ENCODE measurements at places on chromosomes 16 and 17.
A peak's percentile ranks its signal among the peaks of the same experiment; 100 is the strongest.

DNA sequence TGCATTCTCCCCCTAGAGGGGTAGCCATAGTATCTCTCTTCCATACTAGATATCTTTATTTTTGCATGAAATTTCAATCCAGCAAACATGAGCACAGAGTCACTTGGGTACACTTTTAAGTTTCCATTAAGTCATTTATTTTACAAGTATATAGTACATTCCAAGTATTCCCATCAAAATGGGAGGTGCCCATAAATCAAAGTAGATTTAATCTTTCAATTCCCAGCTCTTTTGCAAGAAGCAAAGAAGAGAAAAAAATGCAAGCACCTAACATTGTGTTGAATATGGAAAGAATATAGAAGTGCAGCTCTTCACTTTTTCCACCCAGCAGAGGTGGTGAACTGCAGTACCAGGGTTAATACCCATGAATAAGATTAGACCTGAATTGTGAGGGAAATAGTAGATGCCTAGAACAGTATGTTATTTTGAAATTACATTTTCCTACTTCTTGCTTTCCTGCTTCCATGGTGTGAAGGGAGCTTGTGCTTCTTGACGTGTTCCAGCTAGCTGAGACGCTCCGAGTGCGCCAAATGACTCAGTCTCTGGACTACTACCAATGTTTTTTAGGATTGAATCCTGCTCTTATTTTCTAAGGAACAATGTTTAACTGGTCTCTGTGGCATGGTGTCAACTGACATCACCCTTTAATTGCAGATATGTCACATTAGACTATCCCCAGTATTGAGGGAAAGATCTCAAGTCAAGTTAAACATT is 151.1 kb upstream of the MAF start:
- no peak for DNase-seq

- DNase-seq = no peak
Observed at GRCh38 chr17:7767405-7768021, 50.0 kb downstream of the DNAH2 start.

DNA sequence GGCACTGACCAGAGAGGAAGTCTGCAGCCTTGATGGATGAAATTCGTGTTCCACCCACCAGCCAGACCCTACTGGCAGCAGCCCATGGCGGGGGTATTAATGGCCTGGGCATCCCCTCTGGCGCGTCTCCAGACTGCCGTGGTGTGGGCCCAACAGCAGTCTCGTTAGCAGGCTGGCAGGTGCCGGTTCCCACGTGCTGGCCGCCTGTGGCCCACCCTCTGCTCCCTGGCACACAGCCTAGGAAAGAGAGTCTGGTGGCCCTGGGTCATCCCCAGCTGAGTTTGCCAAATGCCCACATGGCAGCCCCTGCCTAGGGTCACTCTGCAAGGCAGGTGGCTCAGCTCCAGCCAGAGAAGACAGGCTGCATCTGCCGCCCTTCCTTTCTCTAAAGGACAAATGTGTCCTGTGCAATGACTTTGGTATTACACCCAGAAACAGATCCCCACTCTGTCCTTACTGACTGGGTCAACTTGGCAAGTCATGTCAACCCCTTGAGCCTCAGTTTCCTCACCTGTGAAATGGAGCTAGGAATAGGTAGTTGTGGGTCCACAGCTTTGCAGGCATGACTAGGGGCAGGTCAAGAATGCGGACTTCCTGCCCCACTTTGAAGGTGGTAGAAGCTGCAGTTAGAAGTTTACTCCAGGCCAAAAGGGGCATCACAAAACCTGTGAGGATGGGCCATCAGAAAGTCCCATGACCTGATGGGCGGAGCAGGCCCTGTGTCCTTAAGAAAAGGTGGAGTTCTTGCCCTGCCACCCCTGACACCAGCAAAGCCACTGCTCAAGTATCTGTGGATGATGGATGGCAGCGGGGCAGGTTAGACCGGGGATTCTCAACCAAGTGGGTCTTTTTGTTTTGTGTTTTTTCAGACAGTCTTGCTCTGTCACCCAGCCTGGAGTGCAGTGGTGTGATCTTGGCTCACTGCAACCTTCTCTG is 76.6 kb downstream of the ABCC6 start:
- DNase-seq = no peak

- DNase-seq = no peak
Observed at GRCh38 chr17:36842963-36843558, 94.2 kb upstream of the LHX1 start.

GRCh38 chr17:70414300-70414699 is 245.0 kb downstream of the KCNJ2 start:
- DNase-seq = no peak

DNA sequence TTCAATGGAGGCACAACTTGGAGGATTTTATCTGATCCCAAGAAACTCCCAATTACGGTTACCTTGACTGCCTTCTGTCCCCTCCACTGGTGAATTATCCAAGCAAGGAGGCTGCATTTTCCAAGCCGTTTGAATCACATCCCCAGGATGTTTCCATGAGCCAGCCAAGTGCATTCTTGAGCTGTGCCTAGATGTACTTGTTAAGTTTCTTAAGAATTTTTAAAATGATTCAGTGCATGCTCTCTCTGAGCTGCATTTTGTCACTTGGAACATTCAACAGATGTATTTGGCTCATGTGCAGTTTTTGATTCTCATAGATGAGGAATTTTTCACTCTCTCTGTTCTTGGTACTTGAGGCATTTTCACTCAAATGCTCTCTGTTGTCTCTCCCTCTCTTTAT is 202.6 kb upstream of the MYOCD start:
- DNase-seq = no peak

DNA sequence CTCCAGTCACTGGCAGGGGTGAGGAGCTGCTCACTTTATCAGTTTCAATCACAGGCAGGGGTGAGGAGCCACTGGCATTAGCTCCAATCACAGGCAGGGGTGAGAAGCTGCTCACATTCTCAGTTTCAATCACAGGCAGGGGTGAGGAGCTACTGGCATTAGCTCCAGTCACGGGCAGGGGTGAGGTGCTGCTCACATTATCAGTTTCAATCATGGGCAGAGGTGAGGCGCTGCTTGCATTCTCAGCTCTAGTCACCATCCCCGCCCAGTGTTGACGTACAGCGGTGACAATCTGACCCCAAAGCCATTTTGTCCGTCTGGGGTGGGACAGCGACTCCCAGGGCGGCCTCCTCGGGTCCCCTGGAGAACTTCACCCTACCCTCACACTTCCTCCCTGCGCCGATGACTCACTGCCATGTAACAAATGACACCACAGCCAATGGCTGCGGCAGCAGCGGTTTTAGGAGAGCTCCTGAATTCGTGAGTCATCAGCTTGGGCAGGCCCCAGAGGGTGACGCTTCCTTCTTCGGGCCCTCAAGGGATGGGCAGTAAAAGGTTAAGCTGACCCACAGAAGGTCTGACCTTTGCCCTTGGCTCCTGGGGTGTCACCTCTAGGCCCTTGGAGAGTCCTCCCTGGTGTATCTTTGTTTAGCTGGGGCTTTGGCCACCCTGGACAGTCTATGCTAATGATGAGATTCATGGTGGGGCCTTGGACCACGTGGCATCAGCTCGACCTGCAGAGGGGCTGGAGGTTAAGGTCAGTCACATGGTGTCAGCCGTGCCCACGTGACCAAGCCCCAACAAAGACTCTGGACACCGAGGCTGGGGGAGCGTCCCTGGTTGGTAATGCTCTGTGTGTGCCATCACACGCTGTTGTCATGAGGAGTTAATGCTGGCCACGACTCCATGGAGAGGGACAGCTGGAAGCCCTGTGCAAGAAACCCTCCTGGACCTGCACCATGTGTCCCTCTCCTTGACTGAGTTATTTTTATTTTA is 171.7 kb downstream of the C16orf95 start:
- no peak for DNase-seq

DNA sequence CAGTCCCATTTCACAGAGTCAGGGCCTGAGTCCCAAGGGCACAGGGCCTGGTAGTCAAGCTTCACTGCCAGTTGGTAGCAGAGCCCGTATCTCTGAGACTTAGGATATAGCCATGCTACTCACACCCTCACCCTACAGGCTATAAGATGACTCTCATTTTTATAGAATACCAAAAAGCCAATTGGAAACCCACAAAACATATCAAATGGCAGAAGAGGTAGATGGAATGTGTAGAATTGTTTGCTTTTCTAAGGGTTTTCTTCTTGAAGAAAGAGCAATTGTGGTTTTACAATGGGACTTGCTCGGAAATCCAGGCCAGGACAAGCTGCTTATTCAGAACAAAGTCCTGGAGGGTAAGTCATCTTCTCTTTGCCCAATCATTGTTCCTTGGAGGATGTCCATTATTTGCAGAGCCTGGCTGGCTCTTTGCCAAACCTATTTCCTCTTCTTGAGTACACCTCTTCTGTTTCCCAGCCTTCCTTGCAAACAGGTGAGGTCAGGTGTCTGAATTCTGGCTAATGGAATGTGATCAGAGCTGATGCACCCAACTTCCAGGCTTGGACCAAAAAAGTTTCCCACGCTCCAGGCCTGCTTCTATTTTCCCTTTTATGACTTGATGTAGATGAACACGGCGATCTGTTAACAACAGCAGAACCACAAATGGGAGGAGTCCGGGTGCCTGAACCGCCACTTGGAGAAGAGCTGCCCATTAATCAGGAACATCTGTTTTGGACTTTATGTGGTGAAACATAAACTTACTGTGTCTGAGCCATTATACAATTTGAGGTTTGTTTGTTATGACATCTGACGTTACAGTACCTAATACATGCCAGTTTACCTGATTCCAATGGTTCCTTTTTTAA is 16.9 kb upstream of the CCL22 start:
- peak; percentile 92 for DNase-seq

DNA sequence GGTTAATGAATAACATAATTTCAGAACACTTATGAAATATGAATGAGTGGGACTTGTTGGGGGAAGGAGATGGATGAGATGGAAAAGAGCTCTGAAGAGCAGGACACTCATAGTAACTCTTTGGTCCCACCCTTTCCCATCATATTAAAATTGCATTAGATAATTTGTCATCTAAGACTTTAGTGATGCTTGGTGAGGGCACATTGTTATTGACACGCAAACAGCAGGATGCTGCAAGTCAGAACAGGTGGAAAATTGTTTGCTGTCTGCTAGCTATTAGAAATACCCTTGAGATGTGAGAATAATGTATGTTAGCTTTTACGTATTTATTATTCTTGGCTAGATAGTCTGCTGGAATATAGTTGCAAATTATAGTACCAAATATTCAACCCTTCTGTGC is 75.7 kb downstream of the TANC2 start:
- no peak for DNase-seq

DNA sequence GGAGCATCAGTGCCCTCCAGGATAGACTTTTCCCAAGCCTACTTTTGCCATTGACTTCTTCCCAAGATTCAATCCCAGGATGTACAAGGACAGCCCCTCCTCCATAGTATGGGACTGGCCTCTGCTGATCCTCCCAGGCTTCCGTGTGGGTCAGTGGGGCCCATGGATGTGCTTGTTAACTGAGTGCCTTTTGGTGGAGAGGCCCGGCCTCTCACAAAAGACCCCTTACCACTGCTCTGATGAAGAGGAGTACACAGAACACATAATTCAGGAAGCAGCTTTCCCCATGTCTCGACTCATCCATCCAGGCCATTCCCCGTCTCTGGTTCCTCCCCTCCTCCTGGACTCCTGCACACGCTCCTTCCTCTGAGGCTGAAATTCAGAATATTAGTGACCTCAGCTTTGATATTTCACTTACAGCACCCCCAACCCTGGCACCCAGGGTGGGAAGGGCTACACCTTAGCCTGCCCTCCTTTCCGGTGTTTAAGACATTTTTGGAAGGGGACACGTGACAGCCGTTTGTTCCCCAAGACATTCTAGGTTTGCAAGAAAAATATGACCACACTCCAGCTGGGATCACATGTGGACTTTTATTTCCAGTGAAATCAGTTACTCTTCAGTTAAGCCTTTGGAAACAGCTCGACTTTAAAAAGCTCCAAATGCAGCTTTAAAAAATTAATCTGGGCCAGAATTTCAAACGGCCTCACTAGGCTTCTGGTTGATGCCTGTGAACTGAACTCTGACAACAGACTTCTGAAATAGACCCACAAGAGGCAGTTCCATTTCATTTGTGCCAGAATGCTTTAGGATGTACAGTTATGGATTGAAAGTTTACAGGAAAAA is 9.7 kb upstream of the CYLD start:
- no peak for DNase-seq

- no peak for DNase-seq
Observed at GRCh38 chr16:1779234-1779701, 3.1 kb downstream of the SPSB3 start.

GRCh38 chr16:74607962-74608356 is 1.0 kb upstream of the GLG1 start:
- DNase-seq = no peak

DNA sequence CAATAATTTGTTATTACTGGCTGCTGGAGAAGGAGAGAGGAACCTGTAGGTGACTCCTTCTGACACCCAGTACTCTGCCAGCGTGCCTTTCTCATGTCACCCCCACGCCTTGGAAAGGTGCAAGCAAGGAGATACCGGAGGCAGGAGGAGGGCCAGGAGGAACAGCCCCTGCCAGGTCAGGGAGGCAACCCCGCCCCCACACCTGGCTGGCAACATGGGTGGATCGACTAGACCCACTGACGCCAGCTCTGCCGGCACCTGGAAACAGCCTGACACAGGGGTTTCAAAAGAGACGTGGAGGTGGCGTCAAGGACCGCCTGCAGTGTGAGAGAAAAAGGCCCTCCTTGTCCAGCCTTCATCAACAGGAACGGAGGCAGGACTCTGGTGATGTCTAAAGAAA is 62.3 kb downstream of the CYB5B start:
- DNase-seq = no peak

- DNase-seq = no peak
Observed at GRCh38 chr17:6077752-6078151, 7.6 kb downstream of the WSCD1 start.

DNA sequence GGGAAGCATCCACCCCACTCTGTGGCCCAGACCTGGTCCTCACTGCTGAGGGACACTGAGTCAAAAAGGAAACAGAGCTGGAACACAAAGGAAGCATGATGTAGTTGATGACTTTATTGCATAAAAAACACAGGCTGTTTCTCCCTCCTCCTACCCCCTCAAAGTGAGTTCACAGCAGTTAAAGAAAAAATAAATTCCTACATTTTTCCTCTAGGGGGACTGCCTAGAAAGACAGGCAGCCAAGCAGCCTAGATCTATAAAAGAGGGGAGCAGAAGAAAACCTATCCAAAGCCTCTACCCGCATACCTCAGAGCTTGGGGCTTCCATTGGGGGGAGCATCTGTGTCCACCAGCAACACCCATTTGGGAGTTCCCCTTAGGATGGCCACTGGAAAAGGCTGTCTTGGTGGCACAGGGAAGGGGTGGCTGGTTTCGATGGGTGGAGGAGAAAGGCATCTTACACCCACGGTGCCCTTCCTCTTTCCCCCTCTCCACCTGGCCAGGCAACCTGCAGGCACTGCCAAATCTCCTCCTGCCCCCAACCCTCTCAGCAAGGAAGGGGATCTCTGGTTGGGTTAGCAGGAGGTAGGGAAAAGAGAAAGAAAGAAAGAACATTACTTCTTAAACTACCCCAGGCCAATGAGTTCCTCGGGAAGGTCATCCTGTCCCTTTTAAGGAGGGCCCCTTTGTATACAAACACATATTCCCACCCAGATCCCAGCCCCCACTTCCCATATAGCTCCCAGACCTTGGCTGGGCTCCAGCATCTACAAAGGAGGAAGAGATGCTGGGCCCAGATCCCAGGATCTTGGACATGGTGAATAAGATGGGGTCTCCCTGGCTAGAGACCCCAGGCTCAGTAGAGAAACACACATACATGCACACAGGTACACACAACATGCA is 4.0 kb upstream of the SCRN2 start:
- DNase-seq = no peak
